ENCODE measurements at places on chromosomes 2 and 18.

DNA sequence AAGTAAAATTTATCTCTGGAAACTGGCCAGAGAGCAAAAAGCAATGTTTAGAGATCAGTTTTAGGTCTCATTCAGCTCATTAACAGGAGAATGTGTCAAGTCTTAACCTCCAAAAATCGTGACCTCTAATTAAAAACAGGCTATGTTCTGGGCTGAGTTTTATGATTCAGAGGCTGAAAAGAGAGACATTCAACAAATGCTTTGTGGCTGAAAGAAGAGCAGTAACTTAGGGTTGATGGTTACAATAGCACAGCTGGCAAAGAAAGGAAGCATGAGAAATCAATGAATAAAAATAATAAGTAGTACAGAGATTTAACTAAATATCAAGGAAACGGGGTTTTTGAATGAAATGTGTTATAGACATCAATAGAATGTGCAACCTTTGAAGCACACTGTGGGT, 13.1 kb downstream of the TGIF1 start:
- DNase-seq = no peak

GRCh38 chr2:48274040-48274439, 255.9 kb upstream of the STON1 start:
- DNase-seq = no peak

GRCh38 chr18:58781627-58782194, 83.0 kb upstream of the ZNF532 start:
- no peak for DNase-seq

GRCh38 chr18:37598966-37599896, 33.6 kb upstream of the CELF4 start:
- DNase-seq = no peak

DNA sequence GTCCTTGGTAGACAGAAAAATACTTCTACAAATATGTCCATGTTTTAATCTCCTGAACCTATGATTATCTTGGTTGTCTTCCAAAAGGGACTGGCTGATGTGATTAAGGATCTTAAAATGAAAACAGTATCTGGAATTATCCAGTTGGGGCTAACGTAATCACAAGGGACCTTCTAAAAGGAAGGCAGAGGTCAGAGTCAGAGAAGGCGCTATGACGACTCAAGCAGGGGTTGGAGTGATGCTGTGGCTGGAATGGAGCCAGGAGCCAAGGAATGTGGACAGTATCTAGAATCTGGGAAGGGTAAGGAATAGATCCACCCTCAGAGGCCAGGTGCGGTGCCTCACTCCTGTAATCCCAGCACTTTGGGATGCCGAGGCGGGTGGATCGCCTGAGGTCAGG, 4.2 kb upstream of the USP14 start:
- DNase-seq = no peak
